ENCODE measurements at places on chromosomes 16 and 17. TPM values are rescaled to one million over a fixed set of nuclear protein-coding genes. Genes with fewer than 3 reads are reported as not detected.

DNA sequence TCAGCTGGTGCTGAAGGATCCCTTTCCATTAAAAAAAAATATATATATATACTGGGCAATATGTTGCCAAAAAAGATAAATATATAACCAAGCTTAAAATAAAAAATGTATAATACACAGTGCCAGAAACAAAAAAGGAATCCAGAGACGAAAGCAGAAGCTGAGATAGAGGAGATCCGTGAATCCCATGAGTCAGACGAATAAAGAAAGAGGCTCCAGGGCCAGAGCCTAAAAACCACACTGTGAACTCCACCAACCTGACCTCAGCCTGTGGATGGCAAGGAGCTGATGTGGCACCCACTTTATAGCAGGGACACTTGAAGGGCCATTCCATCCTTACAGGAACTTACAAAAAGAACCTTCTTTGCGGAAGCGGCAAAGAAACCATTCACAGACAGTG is 34.8 kb downstream of the PITPNM3 start:
- H3K4me1 ChIP-seq = no peaks in the 10 kb centered on the region
- H3K27ac ChIP-seq = no peak overlapping the region
- H3K27me3 ChIP-seq = no peaks in the 10 kb centered on the region
- H3K4me3 ChIP-seq = no peak overlapping the region
- no peaks in the 10 kb centered on the region for H3K36me3 ChIP-seq

The CHAD gene
- total RNA-seq = 0.27 TPM

- H3K4me3 ChIP-seq = no peak overlapping the region
- no peak overlapping the region for H3K27ac ChIP-seq
- no peak for DNase-seq
- no peaks in the 10 kb centered on the region for H3K36me3 ChIP-seq
- H3K27me3 ChIP-seq = no peaks in the 10 kb centered on the region
These were observed 368.9 kb upstream of the C16orf82 start for GRCh38 chr16:26697807-26698206.

The TP53TG3F gene
- total RNA-seq = not detected

The SLC6A2 gene
- total RNA-seq = not detected

- DNase-seq = no peak
- peak overlapping the region; percentile 96 for H3K4me3 ChIP-seq
- peak overlapping the region; percentile 78 for H3K27ac ChIP-seq
- peaks cover 2% of the 10 kb centered on the region for H3K36me3 ChIP-seq
- peaks cover 23% of the 10 kb centered on the region for H3K27me3 ChIP-seq
These were observed 1.8 kb upstream of the PCGF2 start for GRCh38 chr17:38750044-38750311.

- H3K36me3 ChIP-seq = no peaks in the 10 kb centered on the region
- peak; percentile 84 for DNase-seq
- H3K27me3 ChIP-seq = peaks cover 80% of the 10 kb centered on the region
- no peak within 1 kb of the TSS for H3K27ac ChIP-seq
These were observed at the start of gene PHOSPHO1 for GRCh38 chr17:49230636-49231562. TSS of gene PHOSPHO1 (minus strand) at chr17:49230787. CDS start at chr17:49226691, 4,096 bp downstream.

- no peak overlapping the region for H3K4me3 ChIP-seq
- no peak for DNase-seq
- H3K27me3 ChIP-seq = peaks cover 2% of the 10 kb centered on the region
- no peaks in the 10 kb centered on the region for H3K4me1 ChIP-seq
These were observed 352.3 kb upstream of the CDH5 start for GRCh38 chr16:66014221-66014620.

DNA sequence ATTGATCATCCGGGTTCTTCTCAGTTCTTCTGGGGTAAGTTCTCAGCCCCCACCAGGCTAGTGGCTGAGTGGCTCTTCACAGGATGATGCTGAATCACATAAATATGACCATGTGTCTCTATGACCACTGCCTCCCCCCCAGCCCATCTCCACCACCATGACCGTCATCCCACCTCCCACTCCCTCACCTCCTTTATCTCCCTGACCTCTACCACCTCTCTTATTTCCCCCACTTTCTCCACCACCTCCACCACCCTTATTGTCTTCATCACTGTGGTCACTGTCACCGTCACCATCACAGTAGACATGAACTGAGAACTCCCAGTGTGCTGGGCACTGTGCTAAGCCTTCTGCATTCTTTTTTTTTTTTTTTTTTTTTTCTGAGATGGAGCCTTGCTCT is 32.5 kb downstream of the RGS9 start:
- peaks cover 10% of the 10 kb centered on the region for H3K4me1 ChIP-seq
- H3K27me3 ChIP-seq = no peaks in the 10 kb centered on the region
- no peak overlapping the region for H3K27ac ChIP-seq
- no peak overlapping the region for H3K4me3 ChIP-seq
- no peak for DNase-seq

The KRT23 gene
- not detected for total RNA-seq

The GNGT2 gene
- total RNA-seq = not detected

The HSF4 gene
- 1.3 TPM for total RNA-seq

The SOCS7 gene
- 35.3 TPM for total RNA-seq

The PRSS8 gene
- total RNA-seq = not detected

The ACBD4 gene
- total RNA-seq = 5.4 TPM

DNA sequence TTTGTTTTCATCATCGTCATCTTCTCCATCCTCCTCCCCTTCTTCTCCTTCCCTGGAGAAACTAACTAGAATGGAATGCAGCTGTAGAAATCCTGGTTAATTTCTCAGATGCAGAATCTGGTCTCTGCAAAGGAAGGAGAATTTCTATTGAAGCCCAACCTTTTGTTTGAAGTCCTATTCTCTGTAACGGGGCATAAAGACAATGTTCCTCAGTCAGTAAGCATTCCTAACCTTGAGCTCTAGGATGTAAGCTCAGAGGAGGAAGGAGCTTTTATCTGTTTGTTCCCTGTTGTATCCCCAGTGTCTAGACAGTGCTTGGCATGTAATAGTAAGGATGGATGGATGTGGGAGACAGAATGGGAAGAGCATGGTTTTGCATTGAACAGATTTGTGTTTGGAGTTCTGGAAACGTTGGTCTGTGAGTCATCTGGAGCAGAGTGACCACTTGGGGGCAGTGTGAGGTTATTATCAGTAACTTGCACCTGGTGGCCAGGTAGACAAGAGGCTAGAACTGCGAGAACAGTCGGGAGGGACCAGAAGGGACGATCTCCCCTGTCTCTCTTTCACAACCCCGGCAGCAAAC is 363.7 kb downstream of the SNX29 start:
- peaks cover 7% of the 10 kb centered on the region for H3K27me3 ChIP-seq
- DNase-seq = no peak
- no peaks in the 10 kb centered on the region for H3K36me3 ChIP-seq
- H3K27ac ChIP-seq = no peak overlapping the region
- no peak overlapping the region for H3K4me3 ChIP-seq

- peaks cover 61% of the 10 kb centered on the region for H3K4me1 ChIP-seq
- peak overlapping the region; percentile 98 for H3K27ac ChIP-seq
- H3K4me3 ChIP-seq = peak overlapping the region; percentile 90
These were observed 932 bp upstream of the NFE2L1 start for GRCh38 chr17:48047113-48047740.

GRCh38 chr16:57341441-57342303 is 16.9 kb upstream of the CCL22 start:
- peaks cover 18% of the 10 kb centered on the region for H3K27me3 ChIP-seq
- no peaks in the 10 kb centered on the region for H3K36me3 ChIP-seq
- H3K27ac ChIP-seq = no peak overlapping the region
- no peak for DNase-seq
- no peak overlapping the region for H3K4me3 ChIP-seq
- H3K4me1 ChIP-seq = peaks cover 16% of the 10 kb centered on the region

The ANKRD40CL gene
- total RNA-seq = not detected

- H3K27me3 ChIP-seq = no peaks in the 10 kb centered on the region
- H3K27ac ChIP-seq = peak overlapping the region; percentile 32
- no peak for DNase-seq
- peaks cover 29% of the 10 kb centered on the region for H3K4me1 ChIP-seq
These were observed 28.7 kb downstream of the HIC1 start for GRCh38 chr17:2083613-2084035.

The GALR2 gene
- not detected for total RNA-seq

DNA sequence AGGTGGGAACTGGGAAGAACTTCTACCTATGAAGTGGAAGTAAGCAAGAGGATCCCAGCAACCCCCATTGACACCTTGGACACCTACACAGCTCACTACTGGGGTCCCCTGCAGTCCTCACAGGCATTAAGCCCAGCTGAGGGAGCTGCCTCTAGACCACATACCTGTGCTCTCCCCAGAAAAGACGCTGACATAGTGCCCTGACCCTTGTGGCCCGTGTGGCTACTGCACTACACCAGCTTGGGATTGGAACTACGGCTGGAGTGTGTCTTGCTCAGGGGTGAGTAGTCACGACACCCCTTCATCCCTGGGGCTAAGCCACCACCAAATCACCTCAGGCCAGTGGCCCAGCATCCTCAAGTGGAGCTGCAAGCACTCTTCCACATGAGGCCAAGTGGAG is 54.2 kb upstream of the NSRP1 start:
- peaks cover 15% of the 10 kb centered on the region for H3K36me3 ChIP-seq
- H3K27ac ChIP-seq = no peak overlapping the region
- H3K4me1 ChIP-seq = no peaks in the 10 kb centered on the region
- no peak overlapping the region for H3K4me3 ChIP-seq
- no peak for DNase-seq

- H3K27ac ChIP-seq = no peak overlapping the region
- H3K36me3 ChIP-seq = no peaks in the 10 kb centered on the region
- DNase-seq = no peak
- H3K4me3 ChIP-seq = no peak overlapping the region
- peaks cover 3% of the 10 kb centered on the region for H3K27me3 ChIP-seq
- H3K4me1 ChIP-seq = peaks cover 3% of the 10 kb centered on the region
These were observed 374.3 kb upstream of the XYLT1 start for GRCh38 chr16:17845031-17845430.

- H3K4me1 ChIP-seq = peaks cover 3% of the 10 kb centered on the region
- no peak overlapping the region for H3K27ac ChIP-seq
- no peak for DNase-seq
- no peak overlapping the region for H3K4me3 ChIP-seq
These were observed 173.8 kb upstream of the IRX3 start for GRCh38 chr16:54460263-54460860.

The KRTAP3-2 gene
- not detected for total RNA-seq

The TNP2 gene
- total RNA-seq = not detected

The DNAAF8 gene
- total RNA-seq = 0.68 TPM

The AMDHD2 gene
- total RNA-seq = 50.9 TPM

The CCL2 gene
- total RNA-seq = 3.9 TPM

The LRRC75A gene
- total RNA-seq = 5.6 TPM

The ZNF624 gene
- 12.1 TPM for total RNA-seq

DNA sequence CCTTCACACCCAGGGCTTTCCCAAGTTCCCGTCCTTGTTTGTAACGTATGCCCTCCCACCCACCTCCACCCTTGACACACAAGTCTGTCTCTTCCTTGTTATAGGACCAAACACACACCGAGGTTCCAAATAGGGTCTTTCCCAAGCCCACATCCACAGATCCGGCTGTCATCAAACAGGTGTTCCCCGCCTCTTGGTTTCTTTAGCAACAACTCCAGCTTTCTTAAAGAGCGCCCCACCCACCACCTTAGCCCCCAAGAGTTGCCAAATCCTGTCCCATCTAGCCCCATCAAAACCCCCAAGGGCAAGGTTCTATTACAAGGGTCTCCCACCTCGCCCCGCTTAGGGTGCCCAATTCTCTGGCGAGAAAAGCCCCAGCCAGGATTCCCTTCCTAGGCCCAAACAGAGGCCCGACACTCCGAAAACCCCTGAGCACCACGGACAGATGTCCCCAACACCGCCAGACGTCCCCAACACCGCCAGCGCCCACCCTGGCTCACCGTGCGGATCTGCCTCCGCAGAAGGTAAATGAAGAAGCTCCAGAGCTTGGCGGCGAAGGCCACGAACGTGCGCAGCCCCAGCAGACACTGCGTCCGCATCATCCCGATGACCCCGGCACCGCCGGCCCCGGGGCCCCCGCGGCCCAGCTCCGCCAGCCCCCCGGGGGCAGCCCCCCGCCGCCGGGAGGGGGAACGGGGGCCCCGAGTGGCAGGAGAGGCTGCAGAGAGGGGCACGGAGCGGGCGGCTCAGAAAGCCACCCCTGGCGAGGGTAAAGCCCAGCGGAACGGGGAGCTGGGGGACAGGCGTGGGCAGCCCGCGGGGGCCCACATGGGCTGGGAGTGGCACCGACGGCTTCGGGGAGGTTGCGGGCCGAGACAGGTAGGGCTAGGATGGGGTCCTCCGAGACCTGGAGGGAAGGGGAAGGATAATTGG is 573 bp downstream of the CTDNEP1 start:
- H3K36me3 ChIP-seq = peaks cover 18% of the 10 kb centered on the region
- H3K4me1 ChIP-seq = peaks cover 41% of the 10 kb centered on the region
- DNase-seq = no peak
- peak overlapping the region; percentile 96 for H3K27ac ChIP-seq
- H3K4me3 ChIP-seq = peak overlapping the region; percentile 99
- peaks cover 3% of the 10 kb centered on the region for H3K27me3 ChIP-seq

GRCh38 chr16:25036561-25036960 is 21.4 kb upstream of the ARHGAP17 start:
- H3K27me3 ChIP-seq = no peaks in the 10 kb centered on the region
- no peak overlapping the region for H3K4me3 ChIP-seq
- H3K36me3 ChIP-seq = no peaks in the 10 kb centered on the region
- H3K4me1 ChIP-seq = peaks cover 7% of the 10 kb centered on the region

The GRB7 gene
- not detected for total RNA-seq

GRCh38 chr17:64418506-64419339 is 28.1 kb upstream of the PECAM1 start:
- no peak overlapping the region for H3K27ac ChIP-seq
- no peak overlapping the region for H3K4me3 ChIP-seq
- no peaks in the 10 kb centered on the region for H3K4me1 ChIP-seq
- H3K27me3 ChIP-seq = peaks cover under 1% of the 10 kb centered on the region

DNA sequence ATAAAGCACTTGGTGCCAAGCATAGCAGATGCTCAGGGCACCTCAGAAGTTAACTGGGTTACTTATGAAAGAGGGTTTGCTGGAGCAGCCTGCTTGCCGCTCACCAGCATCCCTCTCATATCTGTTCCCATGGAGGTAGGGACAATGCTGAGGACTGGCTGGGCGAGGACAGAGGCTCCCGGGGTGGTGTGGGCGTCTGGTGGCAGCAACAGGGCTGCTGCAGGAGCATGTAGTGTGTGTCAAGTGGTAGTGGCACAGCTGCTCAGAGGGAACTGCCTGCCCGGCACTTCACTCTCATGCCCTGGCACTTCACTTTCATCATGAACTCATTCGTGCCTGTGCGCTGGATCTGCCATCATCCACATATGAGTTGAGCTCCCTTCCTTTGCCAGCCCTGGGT is 26.9 kb upstream of the ZNHIT3 start:
- no peak overlapping the region for H3K27ac ChIP-seq
- DNase-seq = no peak
- H3K27me3 ChIP-seq = peaks cover 45% of the 10 kb centered on the region
- H3K4me1 ChIP-seq = no peaks in the 10 kb centered on the region

- no peak for DNase-seq
- peaks cover 44% of the 10 kb centered on the region for H3K4me1 ChIP-seq
- no peak overlapping the region for H3K4me3 ChIP-seq
- H3K36me3 ChIP-seq = peaks cover 9% of the 10 kb centered on the region
- peaks cover 8% of the 10 kb centered on the region for H3K27me3 ChIP-seq
- H3K27ac ChIP-seq = no peak overlapping the region
These were observed 11.2 kb downstream of the NGFR start for GRCh38 chr17:49506282-49506681.
